ENCODE measurements at places on chromosomes 16 and 17. TPM values are rescaled to one million over a fixed set of nuclear protein-coding genes. Genes with fewer than 3 reads are reported as not detected.

DNA sequence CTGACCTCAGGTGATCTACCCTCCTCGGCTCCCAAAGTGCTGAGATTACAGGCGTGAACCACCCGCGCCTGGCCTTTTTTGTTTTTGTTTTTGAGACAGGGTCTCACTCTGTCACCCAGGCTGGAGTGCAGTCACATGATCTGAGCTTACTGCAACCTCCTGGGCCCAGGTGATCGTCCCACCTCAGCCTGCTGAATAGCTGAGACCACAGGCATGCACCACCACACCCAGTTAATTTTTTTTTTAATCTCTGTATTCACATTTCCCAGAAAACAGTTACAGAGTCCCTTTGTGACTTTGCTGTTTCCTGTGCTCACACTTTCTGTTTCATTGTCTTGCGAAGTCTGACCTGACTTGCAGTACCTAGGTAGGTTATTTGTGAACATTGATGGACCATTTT is 2.7 kb downstream of the CLUAP1 start:
- DNase-seq: no peak

OR1F1 gene
- not detected for total RNA-seq

DHRS7C gene
- total RNA-seq: not detected

GRCh38 chr17:49862781-49863331 is 15.0 kb upstream of the TAC4 start:
- no peak for DNase-seq

DNA sequence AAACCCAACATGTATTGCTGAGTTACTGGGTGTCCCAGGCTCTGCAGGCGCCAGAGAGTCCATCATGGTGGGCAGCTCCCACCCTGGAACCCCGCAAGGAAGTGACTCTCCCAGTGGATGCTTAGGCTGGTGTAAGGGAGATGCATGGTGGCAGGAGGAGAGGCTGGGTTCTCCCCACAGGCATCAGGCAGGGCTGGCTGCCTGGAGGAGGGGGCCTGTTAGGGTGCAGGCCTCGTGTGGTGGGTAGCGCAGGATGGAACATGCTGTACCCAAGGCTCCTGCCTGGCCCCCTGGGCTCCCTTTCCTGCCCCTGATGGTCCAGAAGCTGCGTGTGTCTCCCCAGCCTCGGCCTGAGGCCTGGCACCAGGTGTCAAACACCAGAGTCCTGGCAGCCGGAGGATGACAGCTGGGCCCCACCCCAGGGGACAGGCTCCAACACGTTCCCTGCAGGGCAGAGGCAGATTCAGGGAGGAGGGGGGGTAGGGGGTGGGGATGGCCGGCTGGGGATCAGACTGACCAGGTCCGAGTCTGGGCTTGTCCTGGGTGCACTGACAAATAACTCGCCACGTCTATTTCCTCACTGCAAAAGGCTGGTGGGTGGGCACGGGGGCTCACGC is 40.2 kb upstream of the CIBAR2 start:
- peak; percentile 70 for DNase-seq

PRR15L gene
- total RNA-seq: not detected

AATK gene
- total RNA-seq: not detected

DNA sequence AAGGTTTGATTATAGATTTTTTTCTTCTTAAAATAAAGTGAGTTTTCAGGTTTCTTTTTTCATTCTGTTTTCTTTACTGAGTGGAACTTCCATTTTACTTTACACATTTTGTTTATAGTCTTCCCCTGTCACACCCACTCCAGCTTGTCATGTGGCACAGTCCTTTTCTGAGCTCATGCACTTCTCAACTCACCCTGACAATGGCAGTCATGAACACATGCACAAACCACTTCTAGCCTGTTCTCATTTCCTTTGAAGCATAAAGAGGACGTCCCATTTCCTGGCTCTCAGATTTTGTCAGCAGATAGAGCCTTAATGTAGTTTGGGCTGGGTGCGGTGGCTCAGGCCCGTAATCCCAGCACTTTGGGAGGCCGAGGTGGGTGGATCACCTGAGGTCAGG is 168.0 kb downstream of the AHSP start:
- no peak for DNase-seq

- DNase-seq: no peak
Measured at GRCh38 chr17:79023180-79023705, 726 bp upstream of the C1QTNF1 start.

- no peak for DNase-seq
Measured at GRCh38 chr17:48427598-48427997, 2.4 kb downstream of the SKAP1 start.

GRCh38 chr17:29012535-29012934 is 6.7 kb upstream of the SEZ6 start:
- no peak for DNase-seq

GPR179 gene
- total RNA-seq: not detected

- no peak for DNase-seq
Measured at GRCh38 chr17:66481271-66481670, 178.9 kb downstream of the PRKCA start.

- DNase-seq: peak; percentile 58
Measured at GRCh38 chr17:2416010-2416734, 15.3 kb upstream of the MNT start.

DNA sequence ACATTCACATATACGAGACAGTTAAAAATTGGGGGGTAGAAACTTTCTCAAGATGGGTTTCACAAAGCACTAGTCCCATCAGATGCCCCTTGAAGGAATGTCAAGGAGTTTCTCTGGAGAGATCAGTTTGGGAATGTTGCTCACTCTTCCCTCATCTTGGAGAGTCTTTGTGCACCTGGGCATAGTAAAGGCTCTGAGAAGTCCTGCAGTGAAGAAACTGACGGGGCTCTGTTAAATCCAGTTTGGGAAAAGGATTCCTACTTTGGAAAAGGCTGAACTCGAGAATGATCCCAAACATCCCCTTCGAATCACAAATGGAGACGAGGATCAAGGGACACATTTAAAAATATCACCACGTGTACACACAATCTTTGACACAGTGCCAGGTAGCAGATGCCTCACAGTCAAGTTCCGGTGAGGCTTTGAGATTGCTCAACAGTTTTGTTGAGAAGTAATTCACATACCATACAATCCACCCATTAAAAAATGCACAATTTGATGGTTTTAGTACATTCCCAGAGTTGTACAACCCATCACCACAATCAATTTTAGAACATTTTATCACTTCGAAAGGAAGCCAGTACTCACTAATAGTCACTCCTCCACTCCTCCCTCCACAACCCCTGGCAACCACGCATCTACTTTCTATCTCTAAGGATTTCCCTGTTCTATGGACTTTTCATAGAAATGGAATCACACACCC is 203.4 kb upstream of the FOXF1 start:
- DNase-seq: no peak

DNA sequence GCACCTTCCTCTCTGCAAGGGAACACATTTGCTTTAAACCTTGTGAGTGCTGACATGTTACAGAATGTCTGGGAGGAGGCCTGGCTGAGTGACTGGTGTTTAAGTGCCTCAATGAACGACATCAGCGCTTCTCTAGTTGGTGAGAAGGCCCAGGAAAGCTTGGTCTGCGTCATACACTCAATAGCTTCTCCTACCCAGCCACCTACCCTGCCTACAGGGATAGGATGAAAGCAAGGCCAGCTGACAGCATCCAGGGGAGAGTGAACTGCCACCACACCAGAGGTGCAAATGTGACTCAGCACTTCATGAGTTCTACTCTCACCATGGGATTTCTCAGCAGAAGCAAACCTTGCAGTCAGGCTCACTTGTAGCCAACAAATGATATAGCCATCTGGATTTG is 31.7 kb upstream of the CFAP20 start:
- no peak for DNase-seq

COPRS gene
- 616 TPM for total RNA-seq
